ENCODE measurements at places on chromosomes 5 and 9. TPM values are rescaled to one million over a fixed set of nuclear protein-coding genes. Genes with fewer than 3 reads are reported as not detected.

DNA sequence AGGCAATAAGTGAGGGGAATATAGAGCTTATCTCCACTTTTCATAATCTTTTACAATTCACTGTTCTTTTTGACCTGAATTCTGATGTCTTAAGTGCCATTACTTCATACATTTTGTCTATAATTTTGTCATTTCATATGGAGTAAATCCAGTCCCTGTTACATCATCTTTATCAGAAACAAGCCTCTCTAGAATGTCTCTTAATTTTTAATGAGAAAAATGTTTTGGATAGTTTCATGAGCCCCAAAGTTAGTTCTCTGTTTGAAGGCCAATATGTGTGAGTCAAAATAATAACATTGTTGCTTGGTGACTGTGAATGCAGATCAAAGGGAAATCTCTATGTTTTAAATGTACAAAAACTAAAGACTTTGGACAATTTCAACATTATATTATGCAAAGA lies 329.6 kb upstream of the ARRDC3 start:
- H3K27ac ChIP-seq: no peak overlapping the region
- no peaks in the 10 kb centered on the region for H3K27me3 ChIP-seq
- no peak for DNase-seq
- no peaks in the 10 kb centered on the region for H3K36me3 ChIP-seq

GRCh38 chr9:87859786-87860185 lies 22.9 kb upstream of the SPATA31E1 start:
- DNase-seq: no peak
- no peaks in the 10 kb centered on the region for H3K36me3 ChIP-seq
- H3K4me3 ChIP-seq: no peak overlapping the region
- H3K27ac ChIP-seq: no peak overlapping the region
- no peaks in the 10 kb centered on the region for H3K4me1 ChIP-seq

SLC31A2 gene
- 46.9 TPM for total RNA-seq

DND1 gene
- total RNA-seq: 0.84 TPM

DNA sequence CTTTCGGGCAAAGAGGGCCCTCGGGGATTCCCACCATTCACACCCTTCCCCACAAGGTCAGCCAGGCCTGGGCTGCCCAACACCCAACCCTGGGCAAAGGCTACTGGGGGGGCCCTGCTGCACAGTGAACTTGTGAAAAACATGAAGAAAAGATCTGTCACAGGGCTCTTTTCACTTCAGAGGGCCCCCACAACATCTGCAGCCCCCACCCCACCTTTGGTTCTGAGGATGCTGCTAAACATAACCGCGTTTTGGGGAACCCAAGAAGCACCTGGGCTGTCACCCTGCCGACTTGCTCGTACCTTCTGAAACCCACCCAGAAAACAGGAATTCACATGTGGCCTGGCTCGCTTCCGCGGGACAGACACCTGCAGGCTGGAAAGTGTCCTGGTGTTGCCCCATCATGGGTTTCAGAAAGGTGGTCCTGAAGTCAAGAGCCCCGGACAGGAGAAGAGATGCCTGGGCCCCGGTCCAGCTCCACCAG lies 29.3 kb downstream of the B4GALT1 start:
- peaks cover 81% of the 10 kb centered on the region for H3K4me1 ChIP-seq
- H3K27me3 ChIP-seq: no peaks in the 10 kb centered on the region
- H3K27ac ChIP-seq: no peak overlapping the region
- peaks cover 25% of the 10 kb centered on the region for H3K36me3 ChIP-seq
- no peak overlapping the region for H3K4me3 ChIP-seq
- no peak for DNase-seq

DNA sequence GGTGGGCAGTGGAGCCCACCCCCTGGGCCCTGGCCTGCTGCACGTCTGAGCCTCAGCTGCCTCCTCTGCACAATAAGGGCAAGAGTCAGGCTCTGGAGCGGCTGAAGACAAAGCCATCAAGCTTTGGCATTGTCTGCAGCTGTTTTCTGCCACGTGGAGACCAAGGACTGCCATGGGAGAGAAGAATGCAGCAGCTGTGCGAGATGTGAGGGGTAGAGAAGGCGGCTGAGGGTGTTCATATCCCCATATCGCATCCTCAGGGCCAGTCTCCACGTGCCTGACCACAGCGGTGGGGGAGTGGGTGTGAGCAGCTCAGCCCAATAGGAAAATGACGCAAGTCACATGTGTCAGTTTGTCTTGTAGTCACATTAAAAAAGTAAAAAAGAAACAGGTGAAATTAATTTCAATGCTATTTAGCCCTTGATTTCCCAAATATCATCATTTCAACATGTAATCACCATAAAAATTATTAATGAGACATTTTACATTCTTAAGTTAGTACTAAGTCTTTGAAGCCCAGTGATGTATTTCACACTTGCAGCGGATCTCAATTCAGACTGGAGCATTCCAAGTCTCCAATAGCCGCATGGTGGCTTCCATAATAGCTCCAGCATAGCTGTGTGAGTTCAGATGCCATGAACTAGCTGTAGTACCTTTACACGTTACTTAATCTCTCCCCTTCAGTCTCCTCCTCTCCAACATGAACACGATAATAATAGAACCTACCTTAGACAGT lies 6.6 kb downstream of the C1QTNF2 start:
- H3K4me3 ChIP-seq: no peak overlapping the region
- peak overlapping the region; percentile 42 for H3K27ac ChIP-seq
- DNase-seq: no peak
- peaks cover 16% of the 10 kb centered on the region for H3K4me1 ChIP-seq
- no peaks in the 10 kb centered on the region for H3K36me3 ChIP-seq

DNA sequence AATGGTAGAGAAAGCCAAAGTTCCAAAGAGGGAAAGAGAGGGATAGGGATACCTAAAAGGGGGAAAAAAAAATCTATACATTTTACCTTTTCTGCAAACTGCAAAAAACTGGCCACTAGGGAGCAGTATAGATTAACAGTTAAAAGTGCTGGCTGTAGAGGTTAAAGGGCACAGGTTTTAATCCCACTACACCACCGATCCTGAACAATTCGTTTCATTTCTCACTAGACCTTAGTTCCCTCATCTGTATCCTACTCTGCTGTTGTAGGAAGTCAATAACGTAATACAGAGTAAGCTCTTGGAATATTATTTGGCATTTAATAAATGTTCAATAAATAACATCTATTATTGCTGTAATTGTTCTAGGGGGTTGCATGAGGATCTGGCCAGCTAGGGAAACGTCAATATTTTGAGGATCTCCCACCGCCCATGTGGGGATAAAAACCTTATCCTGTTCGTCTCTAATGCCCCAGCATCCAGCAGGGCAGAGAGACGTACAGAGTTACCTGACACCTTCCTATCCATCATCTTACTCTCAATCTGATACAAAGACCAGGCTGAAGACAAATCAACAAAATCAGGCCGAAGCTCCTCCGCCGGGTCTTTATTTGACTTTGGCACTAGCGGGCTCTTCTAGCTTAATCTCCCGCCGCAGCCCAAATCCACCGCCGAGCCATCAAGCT lies 757 bp downstream of the CDC26 start:
- peaks cover 10% of the 10 kb centered on the region for H3K4me1 ChIP-seq
- H3K36me3 ChIP-seq: peaks cover 64% of the 10 kb centered on the region
- H3K27me3 ChIP-seq: no peaks in the 10 kb centered on the region
- DNase-seq: no peak
- peak overlapping the region; percentile 82 for H3K4me3 ChIP-seq

- no peak overlapping the region for H3K4me3 ChIP-seq
- DNase-seq: no peak
- no peak overlapping the region for H3K27ac ChIP-seq
- no peaks in the 10 kb centered on the region for H3K27me3 ChIP-seq
Measured at GRCh38 chr9:129182625-129183494, 4.8 kb upstream of the IER5L start.

FAM200C gene
- total RNA-seq: 2.8 TPM

DNA sequence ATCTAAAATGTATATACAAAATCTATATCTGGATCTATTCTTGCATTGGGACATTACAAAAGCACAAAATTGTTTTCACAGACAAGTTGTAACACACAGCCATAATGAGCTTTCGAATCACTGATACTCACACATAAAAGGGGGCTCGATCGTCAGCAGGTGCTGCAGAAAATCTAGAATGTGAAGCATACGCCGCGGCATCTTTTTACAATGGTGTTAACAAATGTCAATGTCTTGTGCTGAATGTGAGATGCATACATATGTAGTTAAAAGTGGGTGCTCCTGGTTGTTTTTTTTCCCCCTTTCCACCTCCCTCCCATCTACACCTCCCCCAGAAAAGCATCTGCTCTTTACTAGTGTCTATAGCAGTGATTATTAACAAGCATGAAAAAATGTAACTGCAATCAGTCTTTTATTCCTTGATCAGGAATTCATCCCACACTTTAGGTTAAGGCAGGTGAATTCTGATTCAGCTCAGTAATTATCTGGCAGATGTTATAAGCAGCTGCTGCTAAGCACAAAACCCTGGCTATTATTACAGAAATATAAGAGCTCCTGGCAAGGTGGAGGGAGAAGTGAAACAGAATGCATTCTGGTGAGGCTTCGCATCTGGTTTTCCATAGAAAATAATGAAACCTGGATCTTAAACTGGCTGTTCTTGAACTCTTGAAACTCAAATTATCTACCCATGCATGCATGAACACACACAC lies 114.1 kb downstream of the MPDZ start:
- H3K27ac ChIP-seq: no peak overlapping the region
- H3K36me3 ChIP-seq: peaks cover 6% of the 10 kb centered on the region
- DNase-seq: no peak
- H3K4me3 ChIP-seq: no peak overlapping the region
- no peaks in the 10 kb centered on the region for H3K4me1 ChIP-seq
- H3K27me3 ChIP-seq: no peaks in the 10 kb centered on the region

- no peaks in the 10 kb centered on the region for H3K27me3 ChIP-seq
- DNase-seq: no peak
- peak within 1 kb of the TSS; percentile 99 for H3K27ac ChIP-seq
- H3K4me1 ChIP-seq: peaks cover 11% of the 10 kb centered on the region
- peak within 1 kb of the TSS; percentile 65 for H3K4me3 ChIP-seq
Measured at GRCh38 chr5:55994495-55994997, at the start of gene IL6ST. IL6ST (minus strand) TSS chr5:55994963; CDS start chr5:55976278, 18,685 bp downstream.

- no peak overlapping the region for H3K4me3 ChIP-seq
- no peaks in the 10 kb centered on the region for H3K4me1 ChIP-seq
- no peaks in the 10 kb centered on the region for H3K36me3 ChIP-seq
- H3K27ac ChIP-seq: no peak overlapping the region
- H3K27me3 ChIP-seq: no peaks in the 10 kb centered on the region
Measured at GRCh38 chr5:7629561-7629960, 221.4 kb downstream of the CFAP90 start.

- no peak overlapping the region for H3K4me3 ChIP-seq
- H3K4me1 ChIP-seq: no peaks in the 10 kb centered on the region
- no peak overlapping the region for H3K27ac ChIP-seq
- DNase-seq: no peak
- H3K27me3 ChIP-seq: no peaks in the 10 kb centered on the region
Measured at GRCh38 chr9:3730511-3730922, 204.7 kb upstream of the RFX3 start.

CATSPER3 gene
- 0.87 TPM for total RNA-seq

DNA sequence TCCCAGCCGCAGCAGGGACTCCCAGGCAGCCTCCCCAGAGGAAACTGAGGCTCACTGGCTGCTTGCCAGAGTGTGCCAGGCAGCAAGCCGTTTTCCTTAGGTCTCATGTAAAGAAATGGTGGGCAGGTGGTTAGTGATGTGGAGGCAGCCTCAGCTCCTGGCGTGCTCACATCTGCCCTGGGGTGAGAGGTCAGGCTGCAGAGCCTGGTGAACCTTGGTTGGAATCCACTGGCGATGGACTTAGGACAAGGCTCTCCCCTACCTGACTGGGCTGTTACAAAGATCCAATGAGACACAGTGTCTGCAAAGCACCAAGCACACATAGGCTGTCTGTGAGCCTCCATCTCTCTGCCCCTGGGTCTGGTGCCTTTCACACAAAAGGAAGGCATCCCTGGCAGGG lies 30.9 kb downstream of the LHX6 start:
- H3K27ac ChIP-seq: no peak overlapping the region
- no peaks in the 10 kb centered on the region for H3K36me3 ChIP-seq
- DNase-seq: no peak
- peaks cover 10% of the 10 kb centered on the region for H3K27me3 ChIP-seq
- H3K4me3 ChIP-seq: no peak overlapping the region

RLN2 gene
- not detected for total RNA-seq

DNA sequence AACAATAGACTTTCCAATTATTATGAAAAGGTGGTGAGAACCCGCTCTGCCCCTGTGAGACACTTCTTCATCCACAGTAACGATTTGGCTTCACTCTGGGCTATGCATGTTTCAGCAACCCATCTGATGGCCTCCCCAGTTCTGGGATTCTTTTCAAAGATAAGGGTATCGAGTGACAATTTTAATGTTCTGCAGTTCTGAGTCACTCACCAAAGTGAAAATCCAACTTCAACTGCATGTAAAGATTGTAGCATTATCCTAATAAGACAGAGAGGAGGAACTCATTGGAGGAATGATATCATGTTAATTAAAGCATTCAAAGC lies 1078.3 kb upstream of the SEMA6A start:
- no peak for DNase-seq
- no peaks in the 10 kb centered on the region for H3K27me3 ChIP-seq
- H3K27ac ChIP-seq: no peak overlapping the region
- no peak overlapping the region for H3K4me3 ChIP-seq

CD72 gene
- total RNA-seq: 3.0 TPM

DNA sequence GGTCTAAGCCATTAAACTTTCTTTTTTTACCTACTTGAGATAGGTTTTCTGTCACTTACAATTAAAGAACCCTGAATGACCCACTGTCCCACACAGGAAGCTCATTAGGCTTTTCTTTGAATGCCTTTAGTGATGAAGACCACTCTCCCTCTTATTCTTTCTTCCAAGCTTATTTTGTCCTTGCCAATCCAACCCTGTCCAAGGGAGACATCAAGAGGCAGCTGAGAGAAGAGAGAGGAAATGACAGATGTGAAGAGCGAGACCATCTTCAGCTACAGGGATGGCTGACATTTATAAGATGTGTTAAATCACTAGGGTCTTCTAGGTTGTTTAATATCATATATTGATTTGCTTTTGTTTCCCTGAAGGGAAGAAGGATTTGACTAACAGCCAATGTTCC lies 133.5 kb downstream of the FAM114A2 start:
- H3K27me3 ChIP-seq: no peaks in the 10 kb centered on the region
- peaks cover 5% of the 10 kb centered on the region for H3K4me1 ChIP-seq
- H3K4me3 ChIP-seq: no peak overlapping the region
- no peak overlapping the region for H3K27ac ChIP-seq
- no peaks in the 10 kb centered on the region for H3K36me3 ChIP-seq

AMACR gene
- 9.1 TPM for total RNA-seq

CSF2 gene
- 7.1 TPM for total RNA-seq

PPP3R2 gene
- not detected for total RNA-seq

FAM221B gene
- not detected for total RNA-seq

- DNase-seq: no peak
- H3K27ac ChIP-seq: no peak overlapping the region
- no peak overlapping the region for H3K4me3 ChIP-seq
- H3K36me3 ChIP-seq: no peaks in the 10 kb centered on the region
Measured at GRCh38 chr5:122436615-122437014, 124.6 kb downstream of the SNCAIP start.
